ENCODE measurements at places on chromosomes 4 and X. TPM values are rescaled to one million over a fixed set of nuclear protein-coding genes. Genes with fewer than 3 reads are reported as not detected.

GRCh38 chr4:114021451-114021850 is 42.0 kb upstream of the ARSJ start:
- DNase-seq, result no peak

Gene GUCY1B1
- total RNA-seq, result 39.7 TPM

- no peak for DNase-seq
These were observed 177.5 kb downstream of the AASDH start for GRCh38 chr4:56209767-56210166.

DNA sequence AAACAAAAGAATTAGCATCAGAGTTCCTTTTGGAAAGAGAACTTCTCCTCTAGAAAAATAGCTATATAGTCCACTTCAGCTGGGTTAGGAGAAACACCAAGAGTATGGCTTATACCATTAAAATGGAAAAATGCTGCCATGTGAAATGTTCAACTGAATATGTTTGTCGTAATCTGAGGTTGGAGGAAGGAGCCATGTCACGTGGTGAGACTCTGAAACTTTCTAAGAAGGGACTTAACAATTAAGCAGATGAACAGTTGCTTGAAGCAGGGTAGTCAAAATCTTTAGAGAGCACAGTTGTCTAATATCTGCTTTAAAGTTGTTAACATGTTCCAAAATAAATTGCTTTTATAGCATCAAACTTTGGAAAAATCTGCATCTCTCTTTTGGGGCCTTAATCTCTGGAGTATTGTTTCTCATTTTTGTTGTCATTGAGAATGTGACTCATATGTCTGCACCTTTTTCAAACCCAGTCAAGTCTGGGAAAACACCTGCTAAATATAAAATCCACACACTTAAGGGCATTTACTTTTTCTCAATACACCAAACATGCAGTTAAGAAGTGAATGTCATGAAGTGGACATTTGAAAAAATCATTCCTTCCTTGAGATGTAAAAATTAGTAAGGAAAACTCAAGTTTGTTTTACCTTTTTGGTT is 168.8 kb upstream of the PDE5A start:
- no peak for DNase-seq

Gene NPNT
- total RNA-seq, result not detected

Gene SLC49A3
- 2.7 TPM for total RNA-seq
